ENCODE measurements at places on chromosomes 1 and 21.
A peak's percentile ranks its signal among the peaks of the same experiment; 100 is the strongest.

DNA sequence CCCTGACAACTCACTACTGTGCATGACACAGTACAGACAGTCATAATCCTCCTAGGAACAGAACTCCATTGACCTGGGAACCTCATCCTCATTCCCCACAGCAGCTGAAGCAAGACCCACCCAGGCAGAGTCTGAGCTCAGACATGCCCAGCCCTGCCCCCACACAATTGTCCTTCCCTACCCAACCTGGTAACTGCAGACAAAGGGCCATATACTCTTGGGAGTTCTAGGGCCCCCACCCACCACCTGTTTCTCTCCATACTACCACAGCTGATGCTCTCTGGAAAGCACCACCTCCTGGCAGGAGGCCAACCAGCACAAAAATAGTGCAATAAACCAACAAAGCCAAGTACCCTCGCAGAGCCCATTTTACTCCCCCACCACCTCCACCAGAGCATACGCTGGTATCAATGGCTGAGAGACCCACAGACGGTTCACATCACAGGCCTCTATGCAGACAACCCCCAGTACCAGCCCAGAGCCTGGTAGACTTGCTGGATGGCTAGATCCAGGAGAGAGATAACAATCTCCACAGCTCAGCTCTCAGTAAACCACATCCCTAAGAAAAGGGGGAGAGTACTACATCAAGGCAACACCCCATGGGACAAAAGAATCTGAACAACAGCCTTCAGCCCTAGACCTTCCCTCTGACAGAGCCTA is 159.7 kb upstream of the CXADR start:
- peak; percentile 89 for DNase-seq

GRCh38 chr1:3061566-3061965 is 7.4 kb upstream of the PRDM16 start:
- no peak for DNase-seq

DNA sequence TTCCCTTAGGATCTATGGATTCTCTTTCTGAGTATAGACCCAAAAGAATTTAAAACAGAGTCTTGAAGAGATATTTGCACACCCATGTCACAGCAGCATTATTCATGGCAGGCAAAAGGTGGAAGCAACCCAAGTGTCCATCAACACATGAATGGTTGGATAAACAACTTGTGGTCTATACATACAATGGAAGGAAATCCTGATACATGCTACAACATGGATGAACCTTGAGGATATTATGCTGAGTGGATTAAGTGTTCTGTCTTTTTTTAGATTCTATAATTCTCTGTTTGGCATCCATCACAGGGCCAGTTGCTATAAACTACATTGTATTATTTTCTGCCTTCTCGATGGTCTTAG is 39.8 kb downstream of the PTPN14 start:
- no peak for DNase-seq

DNA sequence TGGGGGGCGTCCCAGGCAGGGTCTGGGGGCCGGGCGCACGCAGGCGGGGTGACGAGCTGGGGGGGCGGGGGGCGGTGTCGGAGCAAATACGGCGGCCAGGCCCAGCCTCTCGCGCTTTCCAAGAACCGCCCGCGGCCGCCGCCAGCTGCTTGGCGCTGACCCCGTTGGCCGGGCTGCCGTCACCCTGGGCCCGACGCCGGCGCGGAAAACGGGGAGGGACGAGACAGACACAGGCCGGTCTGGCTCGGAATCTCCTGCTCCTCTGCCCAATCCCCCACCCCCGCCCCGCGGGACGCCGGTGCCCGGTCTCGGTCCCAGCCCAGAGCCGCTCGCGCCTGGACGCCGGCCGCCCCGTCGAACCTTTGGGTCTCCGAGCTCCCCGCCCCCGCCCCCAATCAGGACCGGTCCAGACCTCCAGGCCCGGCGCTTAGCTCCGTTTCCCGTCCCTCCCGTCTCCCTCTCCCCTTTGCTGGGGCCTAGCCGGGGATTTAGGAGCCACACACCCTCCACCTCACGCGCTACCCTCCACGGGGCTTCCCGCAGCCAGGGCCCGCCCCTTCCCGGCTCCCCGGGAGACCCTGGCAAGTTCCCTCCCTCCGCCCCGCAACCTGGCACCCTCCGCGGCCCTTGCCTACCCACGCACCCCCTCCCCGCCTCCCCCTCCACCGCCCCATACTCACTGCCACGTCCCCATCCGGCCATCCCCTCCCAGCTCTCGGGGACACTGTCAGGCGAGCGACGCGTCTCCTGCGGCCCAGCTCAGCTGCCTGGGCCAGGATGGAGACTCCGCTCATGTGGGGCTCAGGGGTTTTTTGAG is 800 bp upstream of the MMP23B start:
- DNase-seq: no peak

DNA sequence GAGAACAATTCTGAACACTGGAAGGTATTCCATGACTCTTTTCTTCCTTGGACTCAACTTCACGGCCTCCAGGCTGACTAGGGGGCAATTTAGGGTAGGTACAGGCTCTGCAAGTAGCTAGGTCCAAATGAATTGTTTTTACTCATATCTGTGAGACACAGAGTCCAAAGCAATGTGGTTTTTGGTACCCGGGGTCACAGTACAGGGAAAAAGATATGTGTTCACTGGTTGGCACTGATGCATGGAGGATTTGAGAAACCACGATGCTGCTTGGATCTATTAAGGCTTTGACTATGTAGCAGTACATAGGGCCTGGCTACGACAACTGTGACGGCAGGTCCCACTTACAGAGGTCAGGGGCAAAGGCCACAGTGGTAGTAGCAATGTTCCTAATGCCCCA is 200.6 kb downstream of the DUSP10 start:
- no peak for DNase-seq

GRCh38 chr21:38820471-38821239 is 14.9 kb downstream of the ETS2 start:
- DNase-seq: no peak

DNA sequence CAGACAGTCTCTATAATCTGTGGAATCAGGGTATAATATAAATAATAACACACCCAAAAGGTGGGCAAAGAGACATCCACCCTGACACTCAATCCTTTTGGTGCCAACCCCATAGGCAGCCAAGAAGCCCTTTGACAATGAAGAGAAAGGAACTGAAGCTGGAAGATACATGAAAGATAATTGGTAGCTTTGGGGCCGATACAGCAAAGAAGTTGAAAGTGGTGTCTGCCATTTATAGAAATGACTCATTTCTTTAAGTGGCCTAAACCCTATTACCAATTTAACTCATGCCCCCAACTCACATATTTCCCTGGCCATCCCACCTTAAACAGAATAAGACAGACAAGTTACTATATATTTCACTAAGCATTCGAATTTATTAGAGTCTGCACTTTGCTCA is 167.0 kb downstream of the ZC3H11B start:
- no peak for DNase-seq

GRCh38 chr1:241706257-241706656 is 54.2 kb downstream of the WDR64 start:
- DNase-seq: no peak

All from NCI-H1436 treated with DMSO at 0.1 percent for 48 hours (cell line).